CD8-positive, alpha-beta memory T cell (primary cell): ENCODE measurements at places on chromosomes 4 and X. TPM values are rescaled to one million over a fixed set of nuclear protein-coding genes. Genes with fewer than 3 reads are reported as not detected.

BANK1 gene
- polyA plus RNA-seq, result 0.74 TPM

EREG gene
- polyA plus RNA-seq, result not detected

RPS6KA3 gene
- 59.7 TPM for polyA plus RNA-seq

SLC10A6 gene
- not detected for polyA plus RNA-seq

PALLD gene
- 0.97 TPM for polyA plus RNA-seq

CCDC149 gene
- polyA plus RNA-seq, result not detected
